ENCODE measurements at places on chromosomes 12 and 14.

DNA sequence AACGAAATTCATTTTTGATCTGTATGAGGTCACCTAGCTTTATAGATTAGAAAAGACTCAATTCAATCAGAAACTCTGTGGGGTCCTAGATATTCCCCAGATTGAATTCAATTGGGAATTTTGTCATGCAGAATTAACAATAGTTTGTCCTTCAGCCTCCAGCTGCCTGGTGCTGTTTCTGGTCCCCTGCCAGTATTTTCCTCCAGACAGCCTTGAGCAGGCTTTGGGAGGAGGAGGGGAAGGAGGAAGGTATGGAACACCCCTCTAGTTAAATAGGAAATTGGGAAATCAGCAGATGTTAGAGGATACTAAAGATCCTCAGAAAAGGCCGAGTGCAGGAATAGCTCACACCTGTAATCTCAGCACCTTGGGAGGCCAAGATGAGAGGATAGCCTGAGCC is 10.6 kb downstream of the GRIP1 start:
- peak; percentile 16 for DNase-seq

GRCh38 chr14:89007906-89008305 is 183.5 kb downstream of the TTC8 start:
- no peak for DNase-seq

DNA sequence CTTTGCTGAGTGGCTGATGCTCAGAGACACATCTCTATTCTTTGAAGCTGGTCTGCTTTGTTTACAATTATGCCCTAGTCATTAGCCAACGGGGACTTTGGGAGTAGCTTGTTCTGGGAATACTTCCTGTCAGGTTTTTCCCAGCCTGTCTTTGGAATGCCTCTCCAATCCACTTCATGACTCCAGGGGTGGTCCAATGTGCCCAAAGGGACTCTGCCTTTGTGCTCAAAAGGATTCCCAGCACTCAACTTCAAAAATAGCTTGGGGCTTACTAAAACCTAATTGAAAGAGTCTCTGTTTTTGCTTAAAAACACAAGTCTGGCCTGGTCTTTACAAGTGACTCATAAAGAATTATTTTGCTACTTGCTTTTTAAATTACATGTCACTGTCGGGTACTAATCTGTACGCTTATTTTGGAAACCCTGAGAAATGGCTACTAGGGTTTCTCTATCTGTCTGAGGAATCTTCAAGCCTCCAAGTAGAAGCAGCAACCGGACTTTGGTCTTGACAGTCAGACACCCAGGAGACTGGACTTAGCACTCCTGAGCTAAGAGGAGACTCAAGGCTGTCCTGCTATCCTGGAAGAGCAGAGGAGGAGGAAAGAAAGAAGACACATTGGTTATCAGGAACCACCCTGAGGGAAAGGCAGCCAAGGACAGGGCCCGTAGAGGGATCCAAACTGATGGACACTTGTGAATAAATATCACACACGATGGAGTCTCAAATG is 20.7 kb downstream of the PHLDA1 start:
- DNase-seq: no peak

DNA sequence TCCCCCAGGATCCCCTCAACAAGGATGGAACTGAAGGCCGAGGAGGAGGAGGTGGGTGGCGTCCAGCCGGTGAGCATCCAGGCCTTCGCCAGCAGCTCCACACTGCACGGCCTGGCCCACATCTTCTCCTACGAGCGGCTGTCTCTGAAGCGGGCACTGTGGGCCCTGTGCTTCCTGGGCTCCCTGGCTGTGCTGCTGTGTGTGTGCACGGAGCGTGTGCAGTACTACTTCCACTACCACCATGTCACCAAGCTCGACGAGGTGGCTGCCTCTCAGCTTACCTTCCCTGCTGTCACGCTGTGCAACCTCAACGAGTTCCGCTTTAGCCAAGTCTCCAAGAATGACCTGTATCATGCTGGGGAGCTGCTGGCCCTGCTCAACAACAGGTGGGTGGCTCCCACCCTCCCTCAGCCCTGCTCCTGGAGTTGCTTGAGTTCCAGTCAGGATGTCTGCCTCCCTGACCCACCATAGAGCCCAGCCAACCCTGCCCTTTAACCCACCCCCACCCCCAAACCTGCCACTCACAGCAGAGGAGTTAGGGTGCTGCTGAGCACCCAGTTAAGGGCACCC is 1.4 kb downstream of the ASIC1 start:
- no peak for DNase-seq

DNA sequence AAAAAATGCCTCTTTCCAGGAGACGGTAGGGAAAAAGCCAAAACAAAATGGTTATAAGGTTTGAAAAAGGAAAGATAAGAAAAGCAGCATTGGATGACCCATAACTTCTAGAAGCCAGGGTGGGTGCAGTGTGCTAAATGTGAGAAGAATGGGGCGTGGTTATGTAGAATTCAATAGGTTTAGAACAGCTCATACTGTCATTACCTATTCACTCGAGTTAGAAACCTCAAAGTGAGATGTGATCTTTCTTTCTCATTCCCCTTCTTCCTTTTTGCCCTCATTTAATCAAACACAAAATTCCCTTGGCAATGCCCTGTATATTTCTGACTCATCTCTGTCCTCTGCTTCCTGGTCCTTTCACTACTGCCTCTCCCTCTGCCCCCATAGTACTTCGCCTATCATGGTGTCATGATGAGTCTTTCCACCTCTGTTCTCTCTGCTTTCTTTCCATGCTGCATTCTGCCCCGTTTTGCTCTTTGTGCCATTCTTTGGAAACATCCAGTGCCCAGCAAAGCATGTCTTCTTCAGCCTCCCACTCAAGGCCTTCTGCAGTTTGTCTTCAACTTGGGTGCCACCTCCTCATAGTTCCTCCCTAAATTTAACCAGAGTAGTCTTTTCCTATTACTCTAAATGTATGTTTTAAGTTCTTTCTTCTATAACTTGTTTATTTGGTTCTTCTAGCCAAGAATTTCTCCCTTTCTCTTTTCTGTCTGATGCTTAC is 496.3 kb downstream of the NRXN3 start:
- no peak for DNase-seq

DNA sequence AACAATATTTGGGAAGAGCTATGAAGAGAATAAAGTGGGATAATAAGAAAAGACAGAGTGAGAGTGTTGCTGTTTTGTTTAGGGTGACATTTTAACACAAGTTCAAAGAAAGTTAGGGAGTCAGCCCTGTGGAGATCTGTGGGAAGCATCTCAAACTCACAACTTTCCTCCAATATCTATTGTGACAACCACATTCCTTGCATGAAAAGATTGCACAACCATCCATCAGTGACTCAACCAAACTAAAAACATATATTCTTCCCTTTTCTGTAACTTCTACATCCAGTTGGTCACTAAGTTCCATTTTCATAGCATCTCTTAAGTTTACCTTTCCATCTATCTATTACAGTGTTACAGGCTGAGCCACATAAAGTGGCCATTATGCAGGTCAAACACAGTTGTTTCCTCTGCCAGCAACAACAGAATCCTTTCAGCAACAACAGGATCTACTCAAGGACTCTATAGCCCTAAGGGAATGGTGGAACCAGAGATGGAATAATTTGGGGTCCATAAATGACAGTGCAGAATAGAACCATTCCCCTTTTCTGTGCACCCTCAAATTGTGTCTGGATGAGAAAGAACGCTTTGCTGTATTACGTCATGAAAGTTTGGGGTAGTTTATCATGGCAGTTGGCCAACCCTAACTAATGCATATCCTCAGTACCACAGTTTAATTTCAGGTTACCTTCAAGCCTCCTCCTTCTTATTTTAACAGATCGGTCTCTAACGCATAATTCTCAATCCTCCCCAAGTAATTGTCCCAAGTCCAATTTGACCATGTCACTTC is 118.8 kb downstream of the ST8SIA1 start:
- DNase-seq: peak; percentile 38

DNA sequence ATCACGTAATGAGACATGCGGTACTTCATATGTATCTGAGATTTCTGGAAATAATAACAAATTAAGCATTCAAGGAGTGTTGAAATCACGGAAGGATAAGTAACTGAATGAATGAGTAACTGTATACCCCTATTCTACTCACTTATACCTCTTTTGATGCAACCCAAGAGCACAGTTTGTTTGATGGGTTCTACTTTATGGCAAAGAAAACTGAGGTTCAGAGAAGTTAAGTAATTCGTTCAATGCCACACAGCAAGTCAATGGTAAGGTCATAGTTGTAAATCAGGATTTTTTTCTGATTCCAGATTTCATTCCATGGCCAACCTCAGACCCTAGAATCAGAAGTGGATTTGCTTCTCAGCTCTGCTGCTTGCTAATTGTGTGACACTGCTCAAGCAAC is 544.5 kb upstream of the TBX3 start:
- no peak for DNase-seq

GRCh38 chr12:106721915-106722314 is 52.6 kb upstream of the RIC8B start:
- DNase-seq: no peak

- DNase-seq: no peak
Observed at GRCh38 chr14:104571246-104571645, 8.3 kb upstream of the C14orf180 start.

DNA sequence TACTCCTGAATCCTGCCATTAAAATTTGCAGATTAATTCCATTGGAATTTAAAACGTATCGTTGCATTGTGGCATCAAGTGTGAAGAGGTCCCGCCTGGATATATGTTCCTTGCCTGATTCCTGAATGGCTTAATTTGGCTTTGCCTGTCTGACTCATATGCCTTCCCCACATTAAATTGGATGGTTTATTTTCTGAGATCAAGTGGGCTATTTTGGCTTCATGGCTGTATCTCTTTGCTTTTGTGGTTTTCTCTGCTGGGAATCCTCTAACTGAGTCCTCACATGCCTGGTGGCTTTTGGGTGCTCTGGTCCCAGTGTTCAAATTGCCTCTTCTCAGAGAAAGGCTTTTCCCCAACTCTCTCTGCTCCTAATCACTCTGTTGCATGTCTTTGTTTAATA is 127.9 kb upstream of the DYRK2 start:
- no peak for DNase-seq

GRCh38 chr12:130128790-130129735 is 33.2 kb upstream of the FZD10 start:
- no peak for DNase-seq
